Activated CD4-positive, alpha-beta T cell treated with anti-CD3 and anti-CD28 coated beads for 36 hours (primary cell): ENCODE measurements at places on chromosomes 3 and 15. TPM values are rescaled to one million over a fixed set of nuclear protein-coding genes. Genes with fewer than 3 reads are reported as not detected.

RCCD1 gene
- 37.4 TPM for total RNA-seq

C3orf20 gene
- total RNA-seq = not detected

SH2D7 gene
- total RNA-seq = not detected

ARID3B gene
- total RNA-seq = 23.9 TPM

MED12L gene
- 2.4 TPM for total RNA-seq

CCDC9B gene
- 0.98 TPM for total RNA-seq

ADAMTS9 gene
- not detected for total RNA-seq
